GM04504 (cell line): ENCODE measurements at places on chromosomes 7 and 10.

GRCh38 chr7:116966601-116967000 is 13.3 kb downstream of the ST7 start:
- no peak for DNase-seq

DNA sequence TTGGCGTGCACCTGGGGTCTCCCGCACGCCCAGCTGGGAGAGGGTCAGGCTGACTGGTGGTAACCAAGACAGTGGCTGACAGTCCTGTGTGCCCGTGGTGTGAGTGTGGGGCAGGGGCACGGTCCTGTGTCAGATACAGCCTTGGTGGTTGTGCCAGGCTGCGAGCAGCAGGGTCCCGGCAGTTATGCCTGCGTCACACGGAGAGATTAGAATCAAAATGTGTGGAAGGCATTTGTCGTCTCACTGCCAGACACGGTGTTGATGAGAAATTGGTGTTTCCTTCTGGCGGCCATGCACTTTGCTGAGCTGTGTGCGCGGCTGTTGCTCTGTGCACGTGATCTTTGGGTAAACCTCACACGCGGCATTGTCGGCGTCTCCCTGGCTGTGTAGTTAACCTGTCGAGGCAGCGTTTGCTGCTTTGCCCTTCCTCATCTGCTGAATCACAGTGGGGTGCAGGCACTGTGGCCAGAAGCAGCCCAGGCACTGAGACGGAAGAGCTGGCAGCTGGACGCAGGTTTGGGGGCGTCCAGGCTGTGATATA is 87.7 kb downstream of the NKX6-2 start:
- no peak for DNase-seq

GRCh38 chr7:27210441-27211083 is 10.7 kb upstream of the HOXA13 start:
- no peak for DNase-seq

DNA sequence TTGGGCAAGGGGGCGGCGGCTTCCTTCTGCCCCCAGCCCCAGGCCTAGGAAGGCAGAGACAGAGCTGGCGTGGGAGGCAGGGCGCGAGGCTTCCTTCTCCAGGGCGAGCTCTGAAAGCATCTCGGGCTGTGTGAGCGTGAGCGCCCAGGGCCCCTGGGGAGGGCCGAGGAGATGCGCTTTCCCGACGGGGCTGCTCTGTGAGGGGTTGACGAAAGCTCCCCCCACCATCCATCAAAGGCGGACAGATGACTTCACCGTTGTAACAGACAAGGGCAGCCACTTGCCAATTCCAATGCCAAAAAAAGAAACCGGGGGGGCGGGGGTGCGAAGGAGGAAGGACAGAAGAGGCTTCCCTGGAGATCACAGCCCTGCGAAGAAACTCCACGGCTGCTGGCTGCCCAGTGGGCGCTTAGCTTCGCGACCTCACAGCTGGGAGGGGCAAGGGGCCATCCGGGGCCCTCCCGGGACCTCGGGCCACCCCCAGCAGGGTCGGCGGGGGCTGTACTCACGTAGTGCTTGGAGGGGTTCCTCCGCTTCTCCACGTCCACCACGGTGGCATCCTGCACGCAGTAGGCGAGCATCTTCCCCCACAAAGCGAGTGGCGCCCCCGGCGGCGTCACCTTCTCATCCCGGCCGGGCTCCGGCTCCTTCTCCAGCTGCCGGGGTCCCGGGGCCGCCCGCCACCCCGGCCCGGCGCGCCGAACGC is 537 bp downstream of the SH3PXD2A start:
- DNase-seq: no peak

DNA sequence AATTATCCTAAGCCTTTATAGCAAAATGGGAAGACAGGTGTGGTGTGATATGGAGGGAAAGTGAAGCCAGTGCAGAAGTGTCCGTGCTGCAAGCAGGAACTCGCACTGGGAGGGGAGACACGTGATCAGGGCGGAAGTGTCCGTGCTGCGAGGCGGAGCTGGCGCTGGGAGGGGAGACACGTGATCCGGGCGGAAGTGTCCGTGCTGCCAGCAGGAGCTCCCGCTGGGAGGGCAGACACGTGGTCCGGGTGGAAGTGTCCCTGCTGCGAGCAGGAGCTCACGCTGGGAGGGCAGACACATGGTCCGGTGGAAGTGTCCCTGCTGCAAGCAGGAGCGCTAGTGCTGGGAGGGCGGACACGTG is 40.5 kb upstream of the PRKAR1B start:
- DNase-seq: no peak

DNA sequence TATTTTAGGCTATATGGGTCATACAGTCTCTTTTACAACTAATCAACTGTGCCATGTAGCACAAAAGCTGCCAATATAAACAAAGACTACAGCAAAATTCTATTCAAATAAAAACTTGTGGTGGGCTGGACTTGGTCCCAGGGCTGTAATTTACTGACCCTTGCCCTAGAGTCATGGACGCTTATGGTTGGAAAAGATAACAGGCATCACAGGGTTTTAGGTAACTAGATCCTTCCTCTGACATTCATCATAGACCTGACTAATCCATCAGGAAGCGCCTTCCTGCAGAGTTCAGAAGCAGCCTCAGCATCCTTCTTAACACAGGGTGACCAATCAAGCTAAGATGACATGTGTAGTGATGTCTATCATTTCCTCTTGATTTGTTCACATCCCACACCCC is 40.2 kb upstream of the GPAM start:
- DNase-seq: no peak

DNA sequence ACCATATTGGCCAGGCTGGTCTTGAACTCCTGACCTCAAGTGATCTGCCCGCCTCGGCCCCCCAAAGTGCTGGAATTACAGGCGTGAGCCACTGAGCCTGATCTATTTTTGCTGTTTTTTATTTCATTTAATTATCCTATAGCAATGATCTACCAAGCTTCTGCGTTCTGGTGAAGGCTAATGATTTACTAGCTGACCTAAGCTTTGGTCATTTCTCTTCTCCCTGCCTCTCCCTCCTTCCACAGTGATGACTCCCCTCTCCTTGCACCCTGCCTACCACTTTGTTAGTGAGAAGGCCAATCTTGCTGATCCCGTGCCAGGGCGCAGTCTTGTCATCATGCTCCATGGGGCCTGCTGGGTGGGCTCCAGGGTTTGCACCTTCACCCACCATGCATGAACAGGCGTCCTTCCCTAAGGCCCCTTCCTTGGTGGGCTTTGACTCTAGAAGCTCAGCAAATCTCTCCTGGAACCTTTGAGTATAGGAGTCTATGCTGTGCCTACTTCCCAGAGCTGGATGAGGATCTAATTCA is 11.9 kb upstream of the ZCCHC24 start:
- no peak for DNase-seq
